ENCODE measurements at places on chromosomes 5 and 9. TPM values are rescaled to one million over a fixed set of nuclear protein-coding genes. Genes with fewer than 3 reads are reported as not detected.

GRCh38 chr5:150694612-150695011 is 6.2 kb downstream of the RBM22 start:
- no peak for DNase-seq

The LRRC70 gene
- 0.37 TPM for total RNA-seq

DNA sequence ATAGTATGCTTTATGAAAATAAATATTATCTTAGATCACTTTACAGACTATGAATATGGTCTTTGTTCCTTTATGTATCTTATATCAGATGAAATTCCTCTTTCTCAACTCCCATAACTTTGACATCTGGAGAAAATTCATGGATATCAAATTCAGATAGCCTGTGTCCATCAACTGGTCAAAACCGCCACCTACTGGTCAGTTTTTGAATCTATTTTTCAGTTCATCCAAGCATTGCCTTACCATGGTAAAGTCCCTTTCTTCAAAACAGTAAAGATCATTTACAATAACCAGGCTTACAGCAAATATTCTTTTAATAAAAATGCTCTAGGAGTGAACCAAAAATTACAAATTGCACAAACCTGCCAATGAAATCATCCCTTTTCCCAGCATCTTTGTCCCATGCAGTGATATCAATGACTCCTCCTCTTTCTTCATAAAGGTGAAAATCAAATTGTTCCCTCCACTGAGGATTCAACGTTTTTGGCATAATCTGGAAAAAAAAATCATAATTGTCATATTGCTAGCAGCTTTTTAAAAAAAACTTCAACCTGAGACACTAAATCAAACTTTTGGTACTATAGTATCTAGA is 290.5 kb downstream of the SLF1 start:
- no peak for DNase-seq

The ENHO gene
- 27.9 TPM for total RNA-seq

GRCh38 chr5:102713682-102714231 is 41.3 kb upstream of the PAM start:
- DNase-seq: no peak

The NME5 gene
- 0.74 TPM for total RNA-seq

DNA sequence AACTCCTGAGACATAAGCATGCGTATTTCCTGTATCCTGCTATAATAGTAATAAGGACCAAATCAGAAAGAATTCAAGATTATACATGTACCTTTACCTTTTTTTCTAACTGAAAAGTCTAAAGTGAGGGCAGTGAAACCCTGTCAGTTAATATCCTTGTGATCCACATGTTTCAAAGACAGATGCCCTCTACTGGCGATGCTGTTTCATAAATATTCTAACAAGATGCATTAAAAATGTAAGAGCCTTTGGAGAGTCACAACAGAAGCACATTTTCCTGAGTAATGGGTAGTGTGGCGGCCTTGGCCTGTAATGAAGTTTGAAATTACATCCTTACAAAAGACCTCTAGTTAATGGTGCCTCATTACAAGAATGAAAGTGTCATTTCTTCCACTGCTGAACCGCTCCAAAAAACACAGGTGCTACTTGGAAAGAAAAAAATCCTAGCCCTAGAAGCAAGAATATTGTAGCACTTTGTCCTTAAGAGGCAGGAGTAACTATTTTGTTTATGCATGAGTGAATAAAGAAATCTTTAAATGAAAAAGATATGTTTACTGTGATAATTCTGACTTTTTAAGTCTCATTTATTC is 232.6 kb downstream of the EPB41L4A start:
- no peak for DNase-seq

- DNase-seq: peak; percentile 59
These were observed at the start of gene MCTP1 for GRCh38 chr5:95284572-95285408. MCTP1 (minus strand) TSS chr5:95285094.

DNA sequence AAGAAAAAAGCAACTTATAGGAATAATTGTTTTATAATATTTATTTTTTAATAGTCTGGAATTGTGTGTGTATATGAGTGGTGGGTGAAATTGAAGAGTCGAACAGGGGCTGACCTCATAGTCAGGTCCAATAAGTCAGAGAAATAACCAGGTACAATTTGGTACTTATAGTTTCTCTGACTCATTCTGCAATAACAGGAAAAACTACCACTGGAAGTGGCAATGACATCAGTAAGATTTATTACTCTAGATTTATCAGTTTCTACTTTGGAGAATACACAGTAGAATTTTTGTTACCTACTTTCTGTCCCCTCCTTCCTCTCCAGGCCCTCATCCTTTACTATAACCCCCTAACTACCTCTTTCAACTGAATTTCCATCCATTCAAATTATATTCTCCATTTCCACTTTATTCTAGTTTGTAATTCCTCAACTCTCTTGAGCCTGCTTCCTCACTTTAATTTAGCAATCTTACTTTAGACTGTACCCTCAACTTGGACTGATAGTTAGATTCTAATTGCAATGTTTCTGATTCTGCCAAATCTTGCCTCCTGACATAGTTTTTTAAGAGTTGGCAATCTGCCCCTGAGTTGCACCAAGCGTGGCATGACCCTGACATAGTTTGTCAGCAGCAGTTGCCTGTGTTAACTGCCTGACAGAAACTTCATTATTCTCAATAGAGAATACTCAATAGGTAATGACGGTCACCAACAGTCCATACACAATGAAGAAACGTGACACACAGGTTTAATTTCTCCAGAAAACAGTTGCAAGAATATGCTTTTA is 475.3 kb upstream of the RIOK2 start:
- no peak for DNase-seq

GRCh38 chr9:137273611-137274320 is 3.8 kb upstream of the TOR4A start:
- no peak for DNase-seq

DNA sequence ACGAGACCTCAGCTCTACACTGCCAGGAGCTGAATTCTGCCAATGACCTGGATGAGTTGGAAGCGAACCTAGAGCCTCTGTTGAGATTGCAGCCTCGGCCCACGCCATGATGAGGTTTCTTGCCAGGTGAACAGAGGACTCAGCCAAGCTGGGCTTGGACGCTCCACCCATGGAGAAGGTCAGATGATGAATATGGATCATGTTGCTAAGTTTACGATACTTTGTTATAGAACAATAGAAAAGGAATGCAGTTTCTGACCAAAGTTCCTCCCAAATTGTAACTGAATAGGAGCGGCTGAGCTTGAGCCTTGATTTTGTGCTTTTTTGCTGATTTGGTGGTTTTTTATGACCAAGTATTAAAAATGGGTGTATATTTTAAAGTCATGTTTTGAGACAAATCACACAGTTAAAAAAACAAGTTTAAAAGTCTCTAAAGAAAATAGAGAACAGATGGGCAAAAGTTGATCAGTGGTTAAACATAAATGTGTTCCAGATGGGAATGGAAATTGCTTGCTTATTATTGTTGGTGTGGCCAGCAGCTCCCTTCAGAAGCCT is 32.9 kb downstream of the ROPN1L start:
- DNase-seq: no peak
